ENCODE measurements at places on chromosomes 1 and 21.
A peak's percentile ranks its signal among the peaks of the same experiment; 100 is the strongest.

DNA sequence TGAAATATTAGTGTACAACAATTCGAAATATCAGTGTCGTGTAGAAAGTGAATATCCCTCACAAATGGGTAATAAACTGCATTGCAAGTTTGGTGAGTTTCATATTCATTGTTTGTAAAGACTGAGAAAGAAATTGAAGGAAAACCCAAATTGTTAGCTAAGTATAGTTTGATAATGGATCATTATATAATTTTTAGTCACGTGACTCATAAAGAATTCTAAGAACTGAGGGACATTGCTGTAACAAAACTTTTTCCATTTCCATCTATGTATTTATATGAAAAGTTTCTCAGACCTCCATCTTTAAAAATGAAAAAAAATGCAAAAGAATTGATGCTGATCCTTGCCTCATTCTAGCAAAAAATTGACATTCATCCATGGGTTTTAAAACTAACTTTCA is 36.0 kb upstream of the SGIP1 start:
- no peak for DNase-seq

- DNase-seq = no peak
Measured at GRCh38 chr1:225146478-225146877, 217.0 kb downstream of the DNAH14 start.

DNA sequence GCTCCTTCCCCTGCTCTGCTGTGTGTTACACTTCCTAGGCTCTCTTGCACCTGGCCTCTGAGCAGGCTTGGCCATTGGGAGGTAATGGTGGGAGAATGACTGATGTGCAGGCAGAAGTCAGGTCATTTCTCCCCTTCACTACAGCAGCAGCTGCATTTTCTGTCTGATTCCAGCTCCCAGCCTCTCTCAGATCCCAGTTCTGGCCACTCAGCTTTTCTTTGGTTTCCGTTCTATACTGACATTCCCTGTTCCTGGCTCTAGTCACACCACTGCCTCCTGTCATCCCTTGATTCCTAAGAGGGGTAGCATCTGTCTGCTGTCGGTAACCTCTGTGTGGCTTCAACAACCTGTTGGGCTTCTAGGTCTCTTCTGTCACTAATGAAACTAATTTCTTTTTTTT is 127.7 kb upstream of the HOOK1 start:
- no peak for DNase-seq

GRCh38 chr1:47838562-47839432 is 158.4 kb downstream of the TRABD2B start:
- no peak for DNase-seq

- no peak for DNase-seq
Measured at GRCh38 chr1:7281821-7282220, 489.3 kb upstream of the VAMP3 start.

DNA sequence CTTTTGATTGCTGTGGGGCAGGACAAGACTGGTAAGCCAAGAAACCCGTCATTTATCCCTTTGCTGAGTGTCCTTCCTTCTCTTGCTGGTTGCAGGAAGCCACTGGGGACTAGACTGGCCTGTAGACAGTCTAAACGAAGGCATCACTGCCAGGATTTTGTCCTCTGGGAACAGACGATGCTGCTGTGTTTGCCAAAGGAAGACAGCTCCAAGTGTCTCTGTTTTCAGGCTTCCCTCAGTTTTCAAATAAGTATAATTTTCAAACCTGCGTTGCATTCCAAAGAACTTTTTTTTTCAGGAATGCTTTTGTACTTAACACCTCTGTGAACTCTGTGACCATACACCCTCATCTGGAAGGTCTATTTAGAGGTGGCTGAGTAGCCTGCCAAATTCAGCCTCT is 269.4 kb downstream of the HLX start:
- DNase-seq = no peak

- no peak for DNase-seq
Measured at GRCh38 chr1:24737368-24738117, 7.7 kb upstream of the CLIC4 start.

GRCh38 chr1:55544826-55545225 is 329.7 kb upstream of the USP24 start:
- DNase-seq = no peak

DNA sequence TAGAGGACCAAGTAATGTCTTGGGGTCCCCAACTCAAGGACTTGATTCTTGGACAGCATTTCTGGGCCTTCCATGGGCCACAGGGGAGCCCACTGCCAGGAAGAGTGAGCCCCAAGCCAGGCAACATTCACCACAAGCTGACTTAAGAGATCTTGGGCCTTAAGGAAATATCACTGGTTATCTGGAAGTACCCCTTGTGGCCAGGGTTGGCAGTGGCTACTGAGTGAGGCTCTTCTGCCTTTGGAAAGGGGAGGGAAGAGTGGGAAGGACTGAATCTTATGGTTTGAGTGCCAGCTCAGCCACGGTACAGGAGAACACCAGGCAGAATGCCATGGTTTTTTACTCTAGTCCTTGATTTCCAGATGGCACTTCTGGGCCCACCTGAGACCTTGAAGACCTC is 228.9 kb upstream of the RGS18 start:
- DNase-seq = no peak

DNA sequence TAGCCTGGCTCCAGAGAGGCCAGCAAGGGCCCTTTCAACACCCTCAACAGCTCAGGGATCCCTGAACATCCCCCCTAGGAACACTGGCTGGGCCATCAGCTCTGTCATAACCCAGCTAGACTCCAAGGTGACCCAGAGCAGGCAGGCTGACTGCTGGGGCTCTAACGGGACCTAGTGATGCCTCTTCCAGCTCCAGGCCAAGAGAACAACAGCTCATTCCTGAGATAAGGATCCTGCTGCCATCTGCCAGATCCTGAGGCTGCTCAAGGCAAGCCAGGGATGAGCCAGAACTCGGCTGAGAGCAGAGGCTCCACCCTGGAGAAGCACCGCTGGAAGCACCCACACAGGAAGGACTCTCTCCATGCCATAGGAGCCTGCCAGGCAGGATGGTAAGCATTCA is 2.0 kb downstream of the VSIG8 start:
- no peak for DNase-seq

GRCh38 chr1:30460661-30461060 is 262.7 kb downstream of the MATN1 start:
- no peak for DNase-seq

GRCh38 chr1:183514235-183514634 is 41.9 kb downstream of the SMG7 start:
- DNase-seq = no peak

DNA sequence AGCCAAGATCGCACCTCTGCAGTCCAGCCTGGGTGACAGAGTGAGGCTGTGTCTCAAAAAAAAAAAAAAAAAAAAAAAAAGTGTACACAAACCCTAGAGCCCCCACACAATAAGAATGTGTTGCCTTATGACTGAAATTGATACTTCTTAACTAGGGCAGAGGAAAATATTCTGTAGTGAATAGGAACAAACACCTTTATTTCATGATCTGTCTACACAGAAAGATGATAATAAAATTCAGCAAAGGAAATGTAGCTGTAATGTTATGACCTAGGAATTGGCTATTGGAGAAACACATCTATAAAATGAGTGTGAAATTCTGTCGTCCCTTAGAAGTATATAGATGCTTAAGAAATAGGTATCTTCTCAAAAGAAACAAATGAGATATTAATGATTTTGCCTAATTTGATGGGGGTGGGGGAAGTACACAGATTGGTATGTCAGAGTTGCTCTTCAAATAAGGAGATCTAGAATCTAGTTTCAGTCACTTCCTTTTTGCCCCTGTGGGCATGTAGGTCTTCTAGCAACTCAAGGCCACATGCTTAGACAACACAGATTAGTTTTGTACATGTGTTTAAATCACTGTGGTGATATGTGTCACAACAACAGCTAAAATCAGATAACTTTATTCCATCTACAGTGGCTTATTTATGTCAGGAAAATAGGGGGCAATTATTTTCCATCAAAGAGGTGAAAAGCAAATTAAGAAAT is 10.7 kb upstream of the GPR25 start:
- DNase-seq = no peak

DNA sequence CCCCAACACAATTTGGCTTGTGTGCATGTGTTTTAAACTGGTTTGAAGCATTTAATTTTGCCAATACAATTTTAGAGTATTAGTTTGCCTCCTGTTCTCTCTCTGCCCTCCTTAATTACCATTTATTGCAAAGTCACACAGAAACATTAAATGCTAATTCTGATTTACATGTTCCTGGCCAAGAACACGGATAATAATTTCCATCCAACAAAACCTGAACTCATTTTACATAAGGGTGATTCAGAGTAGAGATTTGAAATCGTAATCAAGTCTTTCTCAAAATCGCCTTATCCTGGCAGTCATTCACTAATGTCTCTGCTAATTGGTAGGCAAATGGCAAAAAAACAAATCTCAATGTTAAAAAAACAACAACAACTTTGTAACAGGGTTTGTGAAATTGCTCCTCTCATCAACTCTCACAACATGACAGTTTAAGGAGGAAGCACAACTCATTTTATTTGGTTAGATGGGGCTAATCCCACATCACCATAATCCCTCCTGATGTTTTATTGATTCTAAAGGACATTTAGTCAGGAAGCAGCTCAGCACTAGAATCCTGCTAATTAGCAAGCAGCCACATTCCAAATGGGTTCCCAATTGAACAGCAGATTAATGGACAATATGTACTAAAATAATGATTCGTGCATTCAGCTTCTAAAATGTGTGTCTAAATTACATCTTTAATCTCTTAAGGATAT is 55.9 kb downstream of the C1orf87 start:
- no peak for DNase-seq

DNA sequence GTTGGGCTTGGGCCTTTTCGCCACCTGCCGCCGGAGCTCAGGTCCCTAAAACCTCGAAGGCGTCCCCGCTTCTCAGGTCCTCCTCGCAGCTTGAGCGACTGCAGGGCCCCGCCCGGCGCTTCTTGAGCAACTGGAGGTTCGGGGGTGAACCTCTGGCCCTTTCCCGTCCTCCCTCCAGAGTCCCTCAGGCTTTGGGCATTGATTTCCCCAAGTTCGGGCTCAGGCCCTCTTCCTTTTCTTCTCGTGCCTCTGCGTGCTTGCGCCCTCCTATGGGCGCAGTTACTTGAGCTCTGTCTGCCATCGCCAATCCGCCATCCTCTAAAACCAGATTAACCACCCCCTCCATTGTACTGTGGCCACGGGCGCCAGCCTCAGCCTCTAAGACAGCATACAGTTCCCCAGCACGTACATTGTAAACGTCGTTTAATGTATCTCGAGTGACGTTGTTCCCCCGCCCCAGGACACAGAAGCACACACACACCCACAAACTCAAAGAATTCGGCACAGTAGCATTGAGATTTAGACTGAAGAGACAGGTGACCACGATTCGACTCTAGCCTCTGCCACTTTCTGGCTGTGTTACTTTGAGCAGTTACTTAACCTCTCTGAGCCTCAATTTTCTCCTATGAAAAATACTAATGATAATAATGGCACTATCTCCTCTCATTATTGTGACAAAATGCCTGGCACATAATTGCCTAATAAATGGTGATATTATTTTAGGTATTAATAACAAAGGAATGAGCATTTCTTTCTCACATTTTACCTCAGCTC is 22.6 kb downstream of the BTG2 start:
- peak; percentile 69 for DNase-seq

GRCh38 chr1:56390934-56391731 is 188.2 kb downstream of the PLPP3 start:
- DNase-seq = no peak

DNA sequence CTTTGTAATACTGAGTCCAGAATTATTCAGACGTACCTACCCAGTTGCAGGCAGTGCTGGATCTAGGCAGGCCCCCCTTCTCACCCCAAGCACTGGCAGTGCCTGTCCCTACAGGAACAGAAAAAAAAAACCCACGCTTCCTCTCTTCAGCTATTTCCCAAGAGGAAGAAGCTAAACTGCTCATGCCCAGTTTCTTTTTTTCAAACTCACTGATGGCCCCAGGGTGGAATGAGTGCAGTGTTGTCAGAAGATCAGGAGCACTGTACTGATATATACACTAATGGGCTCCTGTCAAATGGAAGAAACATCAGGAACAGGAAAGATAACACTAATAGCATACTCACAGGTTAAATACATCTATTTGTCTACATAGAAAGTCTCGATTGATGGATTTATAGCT is 28.2 kb upstream of the DOCK7 start:
- DNase-seq = peak; percentile 33

DNA sequence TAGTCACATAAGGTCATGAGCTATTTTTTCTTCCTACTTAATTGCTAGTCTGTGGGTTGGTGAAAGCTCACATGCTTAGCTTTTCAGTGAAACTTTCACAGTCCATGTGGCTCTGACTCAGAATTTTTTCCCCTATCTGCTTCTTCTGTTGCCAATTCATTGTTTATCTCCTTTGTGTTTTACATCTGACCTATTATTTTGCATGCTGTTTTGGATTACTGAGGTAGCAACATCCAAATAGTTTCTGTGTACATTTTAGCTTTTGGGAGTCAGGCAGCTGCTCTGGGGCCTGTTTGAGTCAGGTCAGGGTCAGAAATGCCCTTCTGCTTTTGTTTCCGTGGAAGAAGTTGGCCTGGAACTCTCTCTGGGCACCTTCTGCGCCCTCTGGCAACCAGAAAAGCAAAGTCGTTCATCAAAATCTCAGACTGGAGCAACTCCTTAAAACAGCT is 40.0 kb downstream of the ROR1 start:
- DNase-seq = peak; percentile 96

GRCh38 chr1:241063276-241063675 is 293.7 kb downstream of the RGS7 start:
- no peak for DNase-seq

DNA sequence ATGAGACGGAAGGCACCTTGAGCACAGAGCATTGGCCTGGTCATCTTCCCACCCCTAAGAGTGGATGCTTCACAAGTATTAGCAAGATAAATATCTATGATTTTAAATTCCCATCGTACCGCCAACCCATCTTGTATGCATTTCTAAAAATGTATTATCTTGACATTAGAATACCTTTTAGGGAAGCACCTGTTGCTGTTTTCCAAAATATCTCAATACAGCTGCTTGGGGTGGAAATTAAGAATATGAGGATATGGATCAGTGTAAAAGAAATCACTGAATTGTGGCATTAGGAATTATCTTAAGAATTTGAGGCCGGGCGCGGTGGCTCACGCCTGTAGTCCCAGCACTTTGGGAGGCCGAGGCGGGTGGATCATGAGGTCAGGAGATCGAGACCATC is 166.3 kb downstream of the ETS2 start:
- DNase-seq = no peak

DNA sequence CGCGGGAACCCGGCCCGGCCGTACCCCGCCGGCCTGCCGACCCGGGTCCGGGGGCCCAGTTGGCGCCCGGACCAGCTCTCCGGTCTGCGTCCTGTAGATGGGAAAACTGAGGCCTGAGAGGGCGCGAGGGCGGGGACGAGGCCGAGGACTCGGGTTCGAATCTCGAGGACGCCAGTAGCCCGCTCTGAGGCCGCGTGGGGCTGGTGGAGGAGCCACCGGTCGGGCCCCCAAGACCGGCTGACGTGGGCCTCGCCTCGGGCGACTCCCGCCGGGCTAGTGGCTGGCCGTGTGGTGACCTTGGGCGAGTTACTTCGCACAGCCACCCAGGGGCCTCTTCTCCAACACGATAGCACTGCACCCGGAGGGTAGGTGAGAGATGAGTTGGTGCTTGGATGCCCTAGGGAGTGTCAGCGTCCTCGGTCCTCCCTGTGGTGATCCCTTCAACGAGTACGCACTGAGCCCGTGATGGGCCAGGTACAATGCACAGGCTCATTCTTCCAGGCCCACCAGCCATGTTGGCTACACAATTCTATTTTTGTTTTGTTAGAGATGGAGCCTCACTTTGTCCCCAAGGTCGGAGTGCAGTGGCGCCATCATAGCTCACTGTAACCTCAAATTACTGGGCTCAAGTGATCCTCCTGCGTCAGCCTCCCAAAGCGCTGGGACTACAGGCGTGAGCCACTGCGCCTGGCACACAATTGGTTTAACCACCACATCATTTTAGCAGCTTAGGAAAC is 404 bp upstream of the SCMH1 start:
- no peak for DNase-seq

Data from foreskin melanocyte (primary cell).